Osteoblast (primary cell): ENCODE measurements at places on chromosomes 16 and 17. TPM values are rescaled to one million over a fixed set of nuclear protein-coding genes. Genes with fewer than 3 reads are reported as not detected.

The CCDC200 gene
- total RNA-seq, result not detected in 2 replicates

DNA sequence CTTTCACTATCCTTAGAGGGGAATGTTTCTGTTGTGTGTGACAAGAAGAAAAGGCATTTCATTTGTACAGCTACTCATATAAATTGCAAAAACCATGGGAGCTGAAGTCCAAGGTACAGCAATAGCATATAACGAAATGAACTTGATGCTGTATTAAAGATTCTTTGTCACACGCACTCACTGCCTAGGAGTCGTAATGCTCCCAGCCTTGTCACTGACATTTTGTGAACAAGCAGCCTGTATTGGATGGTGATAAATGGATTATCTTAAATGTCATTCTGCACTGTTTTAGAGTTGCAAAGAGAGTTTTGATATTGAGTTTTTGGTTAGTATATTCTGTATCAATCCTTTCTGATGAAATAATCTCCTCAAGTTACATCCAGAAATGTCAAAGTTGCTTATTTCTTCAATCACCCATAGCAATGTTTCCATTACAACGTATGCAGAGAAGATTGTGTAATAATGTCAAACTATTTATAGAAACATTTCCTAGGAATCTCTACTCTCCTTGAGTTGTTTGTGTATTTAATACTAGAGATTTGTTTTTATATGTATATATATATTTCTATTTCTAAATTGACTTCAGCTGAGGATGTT is 270.6 kb downstream of the FTO start:
- no peaks in the 10 kb centered on the region for H3K36me3 ChIP-seq
- no peak overlapping the region for H3K4me3 ChIP-seq
- no peak for DNase-seq
- H3K4me1 ChIP-seq, result peaks cover 10% of the 10 kb centered on the region
- H3K27ac ChIP-seq, result no peak overlapping the region

GRCh38 chr17:80881306-80881705 is 110.3 kb upstream of the CHMP6 start:
- H3K27ac ChIP-seq, result no peak overlapping the region
- no peaks in the 10 kb centered on the region for H3K4me1 ChIP-seq
- no peaks in the 10 kb centered on the region for H3K27me3 ChIP-seq
- DNase-seq, result peak; percentile 30
- no peak overlapping the region for H3K4me3 ChIP-seq

GRCh38 chr17:77503293-77503655 is 362.5 kb downstream of the SEC14L1 start:
- peaks cover 30% of the 10 kb centered on the region for H3K36me3 ChIP-seq
- no peaks in the 10 kb centered on the region for H3K4me1 ChIP-seq
- H3K27me3 ChIP-seq, result no peaks in the 10 kb centered on the region
- peak; percentile 36 for DNase-seq
- H3K27ac ChIP-seq, result no peak overlapping the region

DNA sequence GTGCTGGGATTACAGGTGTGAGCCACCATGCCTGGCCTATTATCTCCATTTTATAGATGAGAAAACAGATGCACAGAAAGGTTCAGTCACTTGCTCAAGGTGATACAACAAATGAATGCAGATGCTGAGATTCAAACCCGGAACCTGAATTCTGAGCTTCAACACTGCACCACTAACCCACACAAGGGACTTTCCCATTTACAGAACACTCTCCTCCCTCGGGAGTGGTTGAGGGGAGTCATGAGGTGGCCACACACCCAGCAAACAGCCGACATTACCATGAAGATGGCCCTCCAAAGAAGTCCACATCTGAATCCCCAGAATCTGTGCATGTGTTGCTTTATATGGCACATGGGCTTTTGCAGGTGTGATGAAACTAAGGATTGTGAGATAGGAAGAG is 9.1 kb downstream of the BCL7C start:
- DNase-seq, result peak; percentile 29
- H3K4me1 ChIP-seq, result no peaks in the 10 kb centered on the region
- no peak overlapping the region for H3K4me3 ChIP-seq
- H3K27me3 ChIP-seq, result no peaks in the 10 kb centered on the region
- no peak overlapping the region for H3K27ac ChIP-seq
- H3K36me3 ChIP-seq, result peaks cover 34% of the 10 kb centered on the region

GRCh38 chr16:76294396-76295214 is 17.4 kb downstream of the CNTNAP4 start:
- DNase-seq, result no peak
- H3K4me3 ChIP-seq, result no peak overlapping the region
- H3K27me3 ChIP-seq, result no peaks in the 10 kb centered on the region
- no peak overlapping the region for H3K27ac ChIP-seq
- no peaks in the 10 kb centered on the region for H3K36me3 ChIP-seq

- no peaks in the 10 kb centered on the region for H3K36me3 ChIP-seq
- no peak for DNase-seq
- no peak overlapping the region for H3K4me3 ChIP-seq
- no peaks in the 10 kb centered on the region for H3K27me3 ChIP-seq
Observed at GRCh38 chr16:25729188-25729915, 37.6 kb downstream of the HS3ST4 start.

DNA sequence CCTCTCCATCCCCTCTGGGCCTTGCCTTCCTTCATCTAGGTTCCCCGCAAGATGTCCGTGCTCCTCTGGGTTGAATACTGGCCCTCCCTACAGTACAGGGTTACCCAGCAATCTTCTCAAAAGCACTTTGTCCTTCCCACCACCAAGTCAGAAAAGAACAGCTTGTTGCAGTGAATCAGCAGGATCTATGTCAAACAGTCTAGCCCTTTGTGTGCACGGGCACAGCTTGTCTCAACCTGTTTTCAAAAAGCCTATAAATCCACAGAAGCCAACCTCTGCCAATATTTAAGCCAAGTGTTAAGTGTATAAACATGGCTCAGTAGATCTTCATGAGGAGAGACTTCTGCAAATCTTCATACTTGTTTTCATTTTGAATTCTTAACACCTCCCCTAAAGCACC is 25.2 kb downstream of the C17orf67 start:
- no peak for DNase-seq
- H3K27me3 ChIP-seq, result no peaks in the 10 kb centered on the region
- no peaks in the 10 kb centered on the region for H3K36me3 ChIP-seq
- no peak overlapping the region for H3K4me3 ChIP-seq
- no peaks in the 10 kb centered on the region for H3K4me1 ChIP-seq

The RNF157 gene
- total RNA-seq, result 0.29 and 0.36 TPM in 2 replicates

- DNase-seq, result no peak
- no peaks in the 10 kb centered on the region for H3K27me3 ChIP-seq
- peaks cover 18% of the 10 kb centered on the region for H3K36me3 ChIP-seq
- H3K27ac ChIP-seq, result no peak overlapping the region
- no peak overlapping the region for H3K4me3 ChIP-seq
Observed at GRCh38 chr17:28173031-28173561, 130.6 kb downstream of the NLK start.

The NOG gene
- total RNA-seq, result 0.72 and 1.2 TPM in 2 replicates

GRCh38 chr16:29993903-29994599 is 1.4 kb downstream of the HIRIP3 start:
- no peaks in the 10 kb centered on the region for H3K27me3 ChIP-seq
- peaks cover 19% of the 10 kb centered on the region for H3K4me1 ChIP-seq
- peaks cover 42% of the 10 kb centered on the region for H3K36me3 ChIP-seq

DNA sequence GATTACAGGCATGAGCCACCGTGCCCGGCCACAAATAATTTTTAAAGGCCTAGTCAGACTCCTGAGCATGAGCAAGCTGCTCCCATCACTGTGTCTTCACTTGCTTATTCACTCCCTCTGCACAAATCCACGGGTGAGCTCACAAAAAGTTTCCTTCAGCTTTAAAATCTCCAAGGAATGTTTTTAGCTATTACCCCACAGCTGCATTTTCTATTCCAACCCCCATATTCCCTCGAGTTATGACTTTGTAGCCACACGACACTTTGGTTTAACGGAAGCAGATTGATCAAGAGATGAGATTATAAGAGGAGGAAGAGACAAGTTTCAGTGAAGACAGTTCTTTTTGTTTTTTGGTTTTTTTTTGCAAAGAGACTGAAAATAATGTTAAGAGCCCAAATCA is 49.1 kb upstream of the SLC25A19 start:
- no peaks in the 10 kb centered on the region for H3K27me3 ChIP-seq
- peak overlapping the region; percentile 42 for H3K27ac ChIP-seq
- H3K4me3 ChIP-seq, result peak overlapping the region; percentile 31
- peaks cover 22% of the 10 kb centered on the region for H3K4me1 ChIP-seq

DNA sequence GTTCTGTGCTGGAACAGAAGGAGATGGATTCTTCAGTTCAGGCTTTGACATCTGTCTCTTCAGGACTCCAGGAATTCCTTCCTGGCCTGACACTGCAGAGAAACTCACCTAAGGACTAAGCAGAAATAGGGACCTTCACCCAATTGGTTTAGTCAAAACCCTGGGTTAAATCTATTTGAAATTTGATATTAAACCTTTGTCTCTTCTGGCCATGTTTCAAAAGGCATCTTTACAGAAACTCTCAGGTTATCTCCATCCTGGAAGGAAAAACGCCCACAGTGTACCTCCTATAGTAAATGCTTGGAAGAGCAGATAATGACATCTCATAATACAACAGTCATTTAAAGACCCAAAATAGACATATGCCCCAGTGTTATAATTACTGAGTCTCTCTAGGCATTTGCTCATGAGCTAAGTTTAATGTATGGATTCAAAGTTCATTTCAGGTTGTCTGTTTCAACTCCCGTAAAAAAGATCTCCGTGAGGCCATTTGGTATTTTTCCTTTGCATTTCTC is 5.6 kb upstream of the HOXB4 start:
- peaks cover 11% of the 10 kb centered on the region for H3K4me1 ChIP-seq
- H3K27ac ChIP-seq, result no peak overlapping the region
- H3K27me3 ChIP-seq, result peaks cover 88% of the 10 kb centered on the region
- no peak overlapping the region for H3K4me3 ChIP-seq
- H3K36me3 ChIP-seq, result no peaks in the 10 kb centered on the region

DNA sequence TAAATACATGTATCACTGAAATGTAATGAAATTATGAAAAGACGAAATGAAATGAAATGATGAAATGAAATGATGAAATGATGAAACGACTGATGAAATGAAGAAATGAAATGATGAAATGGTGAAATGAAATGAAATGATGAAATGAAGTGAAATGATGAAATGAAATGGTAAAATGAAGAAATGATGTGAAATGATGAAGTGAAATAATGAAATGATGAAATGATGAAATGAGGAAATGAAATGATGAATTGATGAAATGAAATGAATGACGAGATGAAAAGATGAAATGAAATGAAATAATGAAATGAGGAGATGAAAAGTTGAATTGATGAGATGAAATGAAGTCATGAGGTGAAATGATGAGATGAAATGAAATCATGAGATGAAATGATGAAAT is 594.7 kb downstream of the TP53TG3F start:
- H3K4me1 ChIP-seq, result no peaks in the 10 kb centered on the region
- no peak overlapping the region for H3K27ac ChIP-seq
- no peak overlapping the region for H3K4me3 ChIP-seq
- no peaks in the 10 kb centered on the region for H3K27me3 ChIP-seq
- no peaks in the 10 kb centered on the region for H3K36me3 ChIP-seq
- DNase-seq, result no peak

- H3K27ac ChIP-seq, result no peak overlapping the region
- no peaks in the 10 kb centered on the region for H3K27me3 ChIP-seq
- H3K4me3 ChIP-seq, result no peak overlapping the region
Observed at GRCh38 chr16:74563828-74564263, 43.1 kb downstream of the GLG1 start.

The KRT25 gene
- not detected in 2 replicates for total RNA-seq

The ATP6V0D1 gene
- 146 and 158 TPM in 2 replicates for total RNA-seq

GRCh38 chr16:84832488-84833143 is 12.8 kb downstream of the CRISPLD2 start:
- H3K36me3 ChIP-seq, result no peaks in the 10 kb centered on the region
- DNase-seq, result peak; percentile 96
- peak overlapping the region; percentile 60 for H3K4me3 ChIP-seq
- no peaks in the 10 kb centered on the region for H3K27me3 ChIP-seq
- peaks cover 52% of the 10 kb centered on the region for H3K4me1 ChIP-seq

DNA sequence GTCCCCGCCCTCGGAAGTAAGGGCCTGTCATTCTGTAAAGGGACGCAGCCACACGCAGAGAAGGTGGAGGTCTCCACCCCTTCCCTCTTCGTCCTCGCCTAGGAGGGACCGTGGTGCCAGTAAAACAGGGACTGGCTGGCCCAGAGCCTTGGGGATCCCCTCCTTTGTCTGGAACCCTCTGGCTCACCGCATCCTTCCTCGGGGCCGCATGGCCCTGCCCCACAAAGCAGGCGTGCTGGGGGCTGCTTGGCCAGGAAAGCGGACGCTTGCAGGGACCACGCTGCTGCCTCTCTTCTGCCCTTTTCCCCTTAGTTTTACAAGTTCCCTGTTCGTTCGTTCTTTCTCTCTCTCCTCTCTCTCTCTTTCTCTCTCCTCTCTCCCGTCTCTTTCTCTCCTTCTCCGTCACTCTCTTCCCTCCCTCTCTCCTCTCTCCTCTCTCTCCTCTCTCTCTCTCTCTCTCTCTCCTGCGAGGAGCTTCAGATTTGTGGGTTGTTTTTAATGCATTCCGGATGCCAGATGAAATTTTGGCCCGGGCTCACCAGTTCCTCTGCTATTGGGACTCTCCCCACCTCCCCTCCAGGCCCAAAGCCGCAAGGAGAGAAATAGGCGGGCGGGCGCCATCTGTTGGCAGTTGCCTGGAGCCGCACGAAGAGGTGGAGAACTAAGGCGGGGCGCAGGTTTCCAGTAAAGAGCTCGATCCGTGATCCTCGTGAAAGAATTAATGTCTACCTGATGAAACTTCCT is 35.1 kb upstream of the CDRT4 start:
- H3K27ac ChIP-seq, result peak overlapping the region; percentile 66
- H3K4me1 ChIP-seq, result peaks cover 9% of the 10 kb centered on the region
- H3K36me3 ChIP-seq, result peaks cover 11% of the 10 kb centered on the region
- DNase-seq, result peak; percentile 99
- H3K27me3 ChIP-seq, result no peaks in the 10 kb centered on the region

The MEOX1 gene
- under 0.01 TPM in 1 of 2 replicates, not detected in the other for total RNA-seq

The TBX2 gene
- 10.3 and 11.6 TPM in 2 replicates for total RNA-seq

GRCh38 chr17:39867084-39867879 is 720 bp upstream of the ZPBP2 start:
- H3K27me3 ChIP-seq, result peaks cover 71% of the 10 kb centered on the region
- no peak overlapping the region for H3K4me3 ChIP-seq
- no peaks in the 10 kb centered on the region for H3K36me3 ChIP-seq
- DNase-seq, result no peak
- H3K27ac ChIP-seq, result no peak overlapping the region

The PHKG2 gene
- 20.3 and 25.0 TPM in 2 replicates for total RNA-seq

The FAM20A gene
- total RNA-seq, result 63.3 and 72.2 TPM in 2 replicates
